ENCODE measurements at places on chromosomes 16 and 17. TPM values are rescaled to one million over a fixed set of nuclear protein-coding genes. Genes with fewer than 3 reads are reported as not detected.

GRCh38 chr17:7313890-7314718 lies 1.1 kb downstream of the GPS2 start:
- DNase-seq, result no peak

DNA sequence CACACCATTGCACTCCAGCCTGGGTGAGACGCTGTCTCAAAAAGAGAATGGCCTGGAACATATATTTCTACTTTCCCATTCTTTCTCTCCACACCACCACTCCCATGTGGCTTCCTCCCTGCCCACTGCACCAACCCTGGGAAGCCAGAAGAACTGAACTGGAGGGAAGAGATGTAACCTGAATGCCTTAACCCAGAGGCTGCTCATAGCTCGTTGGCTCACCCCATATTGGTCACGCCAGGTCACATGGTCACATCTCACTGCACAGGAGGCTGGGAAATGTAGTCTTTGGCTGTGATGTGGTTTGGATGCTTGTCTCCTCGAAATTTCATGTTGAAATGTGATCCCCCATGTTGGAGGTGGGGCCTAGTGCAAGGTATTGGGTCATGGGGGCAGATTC lies 5.9 kb upstream of the DNAH17 start:
- DNase-seq, result no peak

The C17orf100 gene
- 0.69 TPM for total RNA-seq

GRCh38 chr16:17724242-17724898 lies 253.6 kb upstream of the XYLT1 start:
- no peak for DNase-seq

DNA sequence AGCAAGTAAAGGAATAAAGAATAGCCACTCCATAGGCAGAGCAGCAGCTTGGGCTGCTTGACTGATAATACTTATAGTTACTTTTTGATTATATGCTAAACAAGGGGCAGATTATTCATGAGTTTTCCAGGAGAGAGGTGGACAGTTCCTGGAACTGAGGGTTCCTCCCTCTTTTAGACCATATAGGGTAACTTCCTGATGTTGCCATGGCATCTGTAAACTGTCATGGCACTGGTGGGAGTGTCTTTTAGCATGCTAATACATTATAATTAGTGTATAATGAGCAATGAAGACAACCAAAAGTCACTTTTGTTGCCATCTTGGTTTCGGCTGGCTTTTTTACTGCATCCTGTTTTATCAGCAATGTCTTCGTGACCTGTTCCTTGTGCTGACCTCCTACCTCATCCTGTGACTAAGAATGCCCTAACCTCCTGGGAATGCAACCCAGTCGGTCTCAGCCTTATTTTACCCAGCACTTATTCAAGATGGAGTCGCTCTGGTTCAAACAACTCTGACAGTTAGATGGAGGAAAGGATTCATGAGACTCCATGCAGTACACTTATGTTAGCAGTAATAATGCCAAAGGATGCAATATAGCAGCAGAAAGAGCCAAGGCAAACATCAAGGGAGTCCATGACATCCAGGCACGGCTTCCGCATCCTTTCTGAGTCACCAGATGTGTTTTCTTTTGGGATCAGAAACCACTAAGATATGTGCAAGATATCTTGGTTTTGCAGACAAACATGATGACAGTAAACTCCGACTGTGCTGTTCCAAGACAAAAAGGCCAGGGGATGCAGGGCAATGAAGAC lies 55.8 kb upstream of the B4GALNT2 start:
- DNase-seq, result no peak

The CCR7 gene
- total RNA-seq, result not detected

DNA sequence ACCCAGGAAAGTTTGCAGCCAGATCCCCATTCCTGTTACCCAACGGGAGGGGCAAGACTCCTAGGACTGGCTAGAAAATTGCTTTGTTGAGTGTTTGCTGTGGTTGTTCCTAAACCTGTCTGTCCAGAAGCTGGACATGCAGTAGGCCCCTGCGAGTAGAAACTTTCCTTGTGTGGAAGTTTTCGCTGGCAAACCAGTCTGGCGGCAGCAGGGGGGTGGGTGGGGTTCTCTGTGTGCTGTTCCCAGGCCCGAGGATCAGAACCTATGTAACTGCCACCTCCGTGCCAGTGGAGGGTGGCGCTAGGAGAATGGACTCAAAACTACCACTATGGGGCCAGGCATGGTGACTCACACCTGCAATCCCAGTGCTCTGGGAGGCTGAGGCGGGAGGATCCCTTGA lies 9.2 kb downstream of the SGSM2 start:
- no peak for DNase-seq

The IKZF3 gene
- 0.16 TPM for total RNA-seq
